ENCODE measurements at places on chromosomes 16 and 17.

DNA sequence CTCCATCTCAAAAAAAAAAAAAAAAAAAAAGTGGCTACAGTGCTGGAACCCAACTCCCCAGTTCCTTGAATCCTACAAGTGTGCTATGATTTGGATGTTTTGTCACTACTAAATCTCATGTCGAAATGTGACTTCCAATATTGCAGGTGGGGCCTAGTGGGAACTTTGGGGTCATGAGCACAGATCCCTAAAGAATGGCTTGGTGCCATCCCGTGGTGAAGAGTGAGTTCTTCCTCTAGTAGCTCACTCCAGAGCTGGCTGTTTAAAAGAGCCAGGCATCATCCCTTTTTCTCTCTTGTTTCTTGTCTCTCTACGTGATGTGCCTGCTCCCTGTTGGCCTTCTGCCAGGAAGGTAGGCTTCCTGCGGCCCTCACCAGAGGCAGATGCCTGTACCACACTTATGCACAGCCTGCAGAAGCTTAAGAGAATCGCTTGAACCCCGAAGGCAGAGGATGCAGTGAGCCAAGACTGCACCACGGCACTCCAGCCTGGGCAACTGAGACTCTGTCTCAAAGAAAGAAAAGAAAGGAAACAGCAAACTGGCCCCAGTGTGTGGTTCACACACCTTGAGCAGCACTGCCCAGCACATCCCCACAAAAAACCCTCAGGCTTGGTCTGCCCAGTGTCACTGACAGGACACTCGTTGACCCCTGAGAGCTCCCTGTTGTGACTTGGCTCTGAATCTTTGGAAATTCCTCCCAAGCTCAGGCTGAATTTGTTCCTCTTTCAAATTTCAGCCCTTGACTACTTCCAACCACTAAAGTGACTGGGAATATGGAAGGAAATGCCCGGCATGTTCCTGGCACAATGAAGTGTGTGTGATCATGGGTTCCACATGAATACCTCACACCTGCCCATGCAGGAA is 3.1 kb downstream of the MT1E start:
- no peak for DNase-seq

GRCh38 chr17:47883589-47884426 is 12.2 kb upstream of the SP2 start:
- no peak for DNase-seq

DNA sequence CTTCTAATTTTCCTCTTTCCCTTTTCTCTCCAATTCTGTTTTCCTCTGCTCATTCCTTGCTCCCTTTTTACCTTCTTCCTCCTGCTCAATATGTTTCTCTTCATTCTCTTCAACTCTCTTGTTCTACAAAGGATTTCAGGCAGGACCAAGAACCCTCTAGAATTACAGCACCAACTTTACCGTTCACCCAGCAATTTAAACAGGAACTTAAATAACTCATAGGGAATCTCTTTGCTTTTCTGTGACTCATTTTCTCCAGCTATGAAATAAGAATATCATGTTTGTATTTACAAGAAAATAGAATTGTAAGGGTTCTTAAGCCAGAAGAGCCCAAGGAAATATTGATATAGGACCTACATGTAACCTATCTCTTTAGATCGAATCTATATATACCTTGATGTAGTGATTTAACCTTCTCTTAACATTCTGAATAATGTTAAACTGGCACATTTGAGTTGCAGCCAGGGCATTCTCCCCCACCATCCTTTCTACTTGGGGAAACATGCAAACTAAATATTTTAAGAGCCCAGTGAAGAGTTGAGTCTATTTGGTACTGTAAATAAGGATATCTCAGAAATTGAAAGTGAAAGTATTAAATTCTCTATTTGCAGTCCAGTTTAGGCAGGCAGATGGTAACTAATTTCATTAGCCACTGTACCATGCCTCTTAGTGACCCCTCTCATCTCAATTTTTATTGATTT is 137.0 kb downstream of the ANKFN1 start:
- DNase-seq, result no peak

- DNase-seq, result no peak
Observed at GRCh38 chr17:50687200-50688066, 20.3 kb downstream of the ANKRD40 start.

DNA sequence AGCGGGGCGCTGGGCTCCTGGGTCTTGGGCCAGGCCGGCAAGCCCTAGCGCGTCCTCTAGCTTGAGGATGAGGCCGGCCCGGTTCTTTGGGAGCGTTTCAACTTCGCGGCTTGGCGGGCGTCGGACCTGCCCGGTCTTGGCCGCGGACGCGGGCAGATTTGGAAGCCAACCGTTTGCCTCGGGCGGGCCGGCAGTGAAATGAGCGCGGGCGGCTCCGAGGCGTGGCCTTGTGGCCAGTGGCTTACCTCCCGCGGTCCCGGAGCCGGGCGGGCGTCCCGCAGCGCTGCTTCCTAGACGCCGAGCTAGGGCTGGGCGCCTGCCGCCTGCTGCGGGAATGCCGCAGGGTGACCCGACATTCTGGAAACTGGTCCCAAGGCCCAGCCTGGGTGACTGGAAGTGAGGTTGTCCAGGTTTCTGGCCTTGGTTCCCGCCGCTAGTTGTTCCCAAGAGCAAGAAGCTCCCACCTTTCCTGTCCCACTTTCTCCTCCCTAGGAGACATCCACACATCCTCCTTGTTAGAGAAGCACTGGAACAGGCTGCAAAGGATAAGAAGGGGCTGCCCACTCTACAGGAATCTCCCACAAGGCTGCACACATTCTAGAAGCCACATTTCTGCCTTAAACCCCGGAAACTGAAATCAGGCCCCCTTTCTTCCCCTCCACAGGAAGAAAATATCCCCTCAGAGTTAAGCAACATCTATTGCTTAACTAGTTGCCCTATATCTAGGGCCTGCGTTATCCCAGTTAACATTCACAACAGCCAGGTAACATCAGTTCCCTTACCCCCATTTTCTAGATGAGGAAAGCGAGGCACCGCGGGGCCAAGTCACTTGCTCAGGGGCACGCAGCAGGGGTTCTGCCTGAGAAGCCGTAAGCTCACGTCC is 4.5 kb upstream of the CBX8 start:
- peak; percentile 2 for DNase-seq

DNA sequence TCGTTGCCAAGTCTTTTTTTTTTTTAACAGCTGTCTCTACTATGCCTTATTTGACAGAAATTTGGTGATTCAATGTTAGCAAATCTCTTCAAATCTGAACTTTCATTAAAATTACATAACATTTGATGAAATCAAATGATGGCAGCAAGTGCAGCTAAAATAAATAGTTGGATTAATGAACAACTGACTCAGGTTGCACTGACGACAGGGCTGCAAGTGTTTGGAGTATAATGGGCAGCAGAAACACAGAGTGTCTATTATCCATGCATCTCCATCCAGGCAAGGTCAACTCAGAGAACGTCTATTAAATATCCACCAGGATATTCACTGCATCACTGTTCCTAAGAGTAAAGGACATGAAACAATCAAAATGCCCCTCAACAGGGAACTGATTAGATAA is 109.8 kb downstream of the SLC39A11 start:
- no peak for DNase-seq

- no peak for DNase-seq
Observed at GRCh38 chr17:52546493-52546892, 388.0 kb upstream of the CA10 start.

GRCh38 chr17:78107457-78107856 is 21.1 kb downstream of the TMC6 start:
- no peak for DNase-seq

DNA sequence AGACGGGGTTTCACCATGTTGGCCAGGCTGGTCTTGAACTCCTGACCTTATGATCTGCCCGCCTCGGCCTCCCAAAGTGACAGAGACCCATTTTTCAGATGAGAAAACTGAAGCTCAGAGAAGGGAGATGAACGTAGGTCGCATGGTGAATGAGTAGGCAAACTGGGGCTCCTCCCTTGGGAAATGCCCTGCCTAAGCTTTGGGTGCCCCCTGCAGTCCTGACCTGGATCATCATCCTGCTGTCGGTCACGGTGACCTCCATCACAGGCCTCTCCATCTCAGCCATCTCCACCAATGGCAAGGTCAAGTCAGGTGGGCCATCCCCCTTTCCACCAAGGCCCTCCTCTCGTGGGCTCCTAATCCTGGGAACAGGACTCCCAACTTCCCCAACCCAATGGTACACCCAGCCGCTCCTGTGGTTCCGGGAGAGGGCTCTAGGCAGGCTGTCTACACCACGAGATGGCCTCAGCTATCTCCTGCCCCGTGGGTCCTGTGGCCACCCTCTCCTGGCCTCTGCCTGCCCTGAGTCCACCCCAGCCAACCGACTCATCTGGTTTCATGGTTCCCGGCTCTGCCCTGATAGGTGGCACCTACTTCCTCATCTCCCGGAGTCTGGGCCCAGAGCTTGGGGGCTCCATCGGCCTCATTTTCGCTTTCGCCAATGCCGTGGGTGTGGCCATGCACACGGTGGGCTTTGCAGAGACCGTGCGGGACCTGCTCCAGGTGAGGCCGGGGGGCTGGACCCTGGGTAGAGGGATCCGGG is 4.7 kb downstream of the SLC12A3 start:
- no peak for DNase-seq

DNA sequence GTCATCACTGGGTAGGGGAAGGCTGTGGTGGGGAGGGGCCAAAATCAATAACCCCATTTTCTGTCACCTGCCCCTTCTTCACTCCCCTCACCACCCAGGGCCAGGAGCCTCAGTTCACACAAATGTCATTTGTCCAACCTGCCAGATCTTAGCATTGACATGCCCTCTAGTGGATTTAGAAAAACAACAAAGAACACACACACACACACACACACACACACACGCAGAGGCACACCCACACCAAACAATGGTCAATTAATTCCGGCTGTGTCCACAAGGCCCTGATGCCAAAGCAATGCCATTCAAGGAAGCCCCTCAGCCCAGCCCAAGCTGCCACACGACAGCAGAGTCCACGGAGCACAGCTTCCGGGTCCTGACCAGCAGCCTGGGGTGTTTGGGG is 68.4 kb downstream of the NOG start:
- DNase-seq, result no peak

DNA sequence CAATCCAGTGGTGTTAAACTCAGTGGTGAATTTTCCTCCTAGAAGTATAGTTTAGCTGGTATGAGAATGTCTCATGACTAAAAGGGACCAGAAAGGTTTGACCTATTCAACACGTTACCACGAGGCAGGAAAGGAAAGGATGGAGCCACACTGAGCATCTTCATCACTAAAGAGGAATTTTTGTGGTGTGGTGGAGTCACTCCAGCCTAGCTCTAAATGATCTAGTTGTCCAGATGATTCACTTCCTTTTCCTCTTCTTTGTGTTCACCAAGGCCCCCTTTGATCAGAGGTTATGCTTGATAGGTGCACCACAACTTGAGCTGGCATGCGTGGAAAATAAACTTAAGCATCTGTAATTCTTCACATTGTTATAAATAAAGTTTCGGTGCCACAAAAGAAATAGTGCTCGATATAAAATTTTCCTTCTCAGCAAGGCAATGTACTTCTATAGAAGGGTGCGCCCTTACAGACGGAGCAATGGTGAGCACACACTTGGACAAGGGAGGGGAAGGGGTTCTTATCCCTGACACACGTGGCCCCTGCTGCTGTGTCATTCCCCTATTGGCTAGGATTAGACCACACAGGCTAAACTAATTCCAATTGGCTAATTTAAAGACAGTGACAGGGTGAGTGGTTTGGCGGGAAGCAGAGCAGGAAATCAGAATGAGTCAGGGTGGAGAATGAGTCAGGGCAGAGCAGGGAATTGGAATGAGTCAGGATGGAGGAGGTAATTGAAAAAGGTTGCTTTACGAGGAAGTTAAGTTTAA is 254.6 kb downstream of the HS3ST3A1 start:
- no peak for DNase-seq

GRCh38 chr17:78993981-78994671 is 14.4 kb upstream of the LGALS3BP start:
- no peak for DNase-seq

DNA sequence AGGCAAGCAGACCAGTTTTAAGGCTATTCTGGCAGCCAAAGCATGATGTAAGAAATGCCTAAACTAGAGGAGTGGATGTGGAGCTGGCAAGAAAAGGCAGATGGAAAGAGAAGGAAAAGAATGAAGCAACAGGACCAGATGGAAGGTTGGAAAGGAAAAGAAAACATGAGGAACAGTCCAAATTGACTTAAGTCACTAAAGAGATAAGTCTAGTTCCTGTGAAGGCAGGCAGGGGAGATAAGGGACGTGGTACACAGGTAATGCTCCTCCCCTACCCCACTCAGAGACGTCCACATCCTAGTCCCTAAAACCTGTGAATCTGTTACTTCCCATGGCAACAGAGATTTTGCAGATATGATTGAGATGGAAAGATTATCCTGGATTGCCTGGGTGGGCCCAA is 43.5 kb downstream of the TEX2 start:
- no peak for DNase-seq

DNA sequence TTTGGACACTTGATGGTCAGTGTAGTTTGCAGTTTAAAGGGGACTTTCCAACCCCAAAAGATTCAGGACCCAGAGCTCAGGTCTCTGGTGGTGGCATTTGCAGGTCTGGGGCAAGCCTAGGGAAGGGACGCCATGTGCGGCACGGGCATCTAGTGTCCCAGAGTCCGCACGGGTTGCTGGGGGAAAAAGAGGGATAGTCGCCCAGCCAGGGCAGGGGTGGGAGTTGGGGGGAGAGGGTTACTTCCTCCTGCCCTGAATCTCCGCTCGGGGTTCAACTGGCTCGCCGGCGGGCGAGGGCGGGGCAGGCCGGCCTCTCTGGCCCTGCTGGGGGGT is 239 bp upstream of the CA7 start:
- DNase-seq, result no peak

DNA sequence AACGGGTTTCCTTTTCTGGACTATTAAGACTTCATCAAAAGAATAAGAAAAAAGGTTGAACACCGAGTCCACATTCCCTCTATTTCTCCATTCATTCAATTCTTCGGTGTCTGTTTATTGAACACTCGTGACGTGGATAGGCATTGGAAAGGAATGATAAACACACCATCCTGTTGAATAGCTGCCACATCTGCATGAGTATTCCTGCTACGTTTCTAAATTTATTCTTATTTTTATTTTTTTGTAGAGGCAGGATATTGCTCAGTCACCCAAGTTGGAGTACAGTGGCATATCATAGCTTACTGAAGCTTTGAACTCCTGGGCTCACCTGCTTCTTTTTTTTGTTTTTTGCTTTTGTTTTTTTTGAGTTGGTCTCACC is 80.8 kb upstream of the CIBAR2 start:
- no peak for DNase-seq
